Myocyte (in vitro differentiated cells): ENCODE measurements at places on chromosomes 7 and 10.

- DNase-seq: no peak
These were observed 111.6 kb downstream of the VTI1A start for GRCh38 chr10:112558476-112559142.

GRCh38 chr7:92747041-92747835 lies 89.1 kb downstream of the CDK6 start:
- no peak for DNase-seq

DNA sequence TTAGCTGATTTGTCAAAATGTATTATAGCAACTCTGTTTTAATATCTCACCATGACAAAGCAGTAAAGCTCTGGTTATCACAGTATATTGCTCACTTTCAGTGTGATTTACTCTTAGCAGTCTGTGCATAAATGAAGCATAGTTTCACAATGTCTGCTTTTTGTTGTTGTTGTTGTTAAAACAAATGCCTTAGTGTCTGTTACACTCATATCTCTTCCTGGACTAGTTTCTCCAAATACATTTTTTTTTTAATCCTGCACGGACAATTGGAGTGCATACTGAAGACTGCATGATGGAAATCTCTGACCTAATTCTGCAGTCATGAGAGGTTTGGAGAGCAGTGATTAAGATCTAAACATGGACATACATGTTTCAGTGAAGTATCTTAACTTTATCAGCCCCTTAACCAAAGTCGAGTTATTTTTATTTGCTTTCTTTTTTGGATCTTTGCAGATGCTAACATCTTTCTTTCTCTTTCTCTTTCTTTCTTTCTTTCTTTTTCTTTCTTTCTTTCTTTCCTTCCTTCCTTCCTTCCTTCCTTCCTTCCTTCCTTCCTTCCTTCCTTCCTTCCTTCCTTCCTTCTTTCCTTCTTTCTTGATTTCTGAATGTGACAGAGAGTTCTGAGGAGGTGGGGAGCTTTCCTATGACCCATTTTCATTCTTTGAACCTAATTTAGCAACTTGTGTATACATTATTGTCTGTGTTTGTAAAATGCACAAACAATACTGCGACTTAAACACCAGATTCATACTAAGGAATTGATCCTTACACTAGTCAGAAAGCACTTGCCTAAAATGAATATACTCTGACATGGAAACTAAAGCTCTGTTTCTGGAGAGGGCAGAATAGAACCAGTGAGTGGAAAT lies 161.5 kb upstream of the AGR3 start:
- DNase-seq: peak; percentile 52

DNA sequence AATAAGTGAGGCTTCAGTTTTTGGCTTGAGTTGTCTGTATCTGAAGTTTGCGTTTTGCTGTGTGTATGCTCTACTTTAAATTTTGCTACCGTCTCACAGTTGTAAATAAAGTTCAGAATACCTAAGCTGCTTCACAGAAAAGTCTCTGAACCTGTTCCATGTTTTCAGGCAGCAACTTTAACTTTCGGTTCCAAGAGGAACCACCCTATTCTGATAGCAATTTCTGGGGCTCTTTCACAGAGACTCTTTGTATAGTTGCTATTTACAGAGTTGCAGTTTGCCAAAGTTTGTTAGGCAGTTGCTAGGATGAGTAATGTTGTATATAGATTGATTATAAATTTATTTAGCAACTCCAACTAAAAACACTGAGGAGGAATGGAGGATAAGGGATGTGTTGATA lies 5.7 kb downstream of the FAM221A start:
- no peak for DNase-seq

- no peak for DNase-seq
These were observed 234.6 kb upstream of the PITRM1 start for GRCh38 chr10:3407208-3407607.

DNA sequence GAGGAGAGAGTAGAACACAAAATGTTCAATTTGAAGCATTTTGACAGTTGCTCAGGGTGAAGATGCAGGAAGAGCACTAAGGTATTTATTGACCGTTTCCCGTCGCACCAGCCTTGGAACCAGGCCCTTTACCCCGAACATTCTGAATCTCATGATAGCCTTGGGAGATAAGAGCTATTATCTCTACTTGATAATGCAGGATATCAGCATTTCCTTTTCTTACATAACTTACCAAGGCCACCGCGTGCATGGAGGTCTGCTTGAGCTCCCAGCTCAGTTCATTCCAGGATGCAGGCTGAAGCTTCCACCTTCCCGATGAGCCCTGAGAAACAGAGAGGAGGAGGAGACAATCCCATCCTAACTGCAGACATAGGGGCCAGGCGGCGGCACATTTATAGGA lies 324.2 kb upstream of the COBL start:
- no peak for DNase-seq

- no peak for DNase-seq
These were observed 25.9 kb downstream of the LAMB1 start for GRCh38 chr7:107977048-107977447.

DNA sequence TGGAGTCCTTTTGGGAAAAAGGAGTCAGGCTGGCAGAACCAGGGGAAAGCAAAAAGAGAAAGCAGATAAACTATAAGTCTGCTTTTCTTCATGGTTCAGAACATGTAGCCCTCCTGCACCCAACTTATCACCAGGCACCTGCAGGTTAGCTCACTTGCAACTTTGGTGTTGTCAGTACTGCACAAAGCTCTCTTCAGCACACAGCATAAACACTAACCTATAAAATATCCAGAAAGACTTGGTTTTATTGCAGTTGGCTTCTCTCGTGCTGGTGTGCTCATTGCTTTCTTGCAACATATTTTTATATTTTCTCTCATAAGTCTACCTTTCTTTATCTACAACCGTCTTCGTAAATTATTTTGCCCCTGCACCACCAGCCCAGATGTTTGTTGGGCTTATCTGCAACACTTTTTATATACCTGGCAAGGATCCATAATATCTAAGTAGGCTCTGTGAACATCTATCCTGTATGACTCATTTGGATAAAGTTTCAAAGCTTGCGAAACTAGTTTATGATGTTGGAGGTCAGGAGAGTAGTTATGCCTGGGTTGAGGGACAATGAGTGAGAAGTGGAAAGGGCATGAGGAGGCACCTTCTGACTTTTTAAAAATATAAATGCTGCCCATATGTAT lies 164.6 kb downstream of the ANKRD30A start:
- no peak for DNase-seq

DNA sequence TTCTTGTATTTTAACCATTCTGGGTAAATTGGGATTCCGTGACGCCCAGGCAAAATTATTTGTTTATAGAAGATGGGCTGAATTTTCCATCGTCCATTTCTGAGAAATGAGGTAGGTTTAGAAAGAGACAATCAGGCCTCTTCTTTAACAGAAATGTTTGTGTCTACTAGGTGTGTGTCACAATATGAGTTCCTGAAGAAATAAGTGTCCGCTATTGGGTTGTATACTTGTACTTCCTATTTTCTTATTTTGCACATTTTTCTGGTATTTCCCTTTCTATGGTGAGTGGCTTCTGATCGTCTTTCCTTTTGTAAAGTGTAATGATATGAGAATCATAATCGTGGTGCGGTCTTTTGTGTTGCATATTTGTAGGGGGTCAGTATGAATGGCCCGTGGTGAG lies 83.9 kb downstream of the TCF7L2 start:
- DNase-seq: no peak

- DNase-seq: no peak
These were observed 50.2 kb downstream of the LMBR1 start for GRCh38 chr7:156842740-156843140.

DNA sequence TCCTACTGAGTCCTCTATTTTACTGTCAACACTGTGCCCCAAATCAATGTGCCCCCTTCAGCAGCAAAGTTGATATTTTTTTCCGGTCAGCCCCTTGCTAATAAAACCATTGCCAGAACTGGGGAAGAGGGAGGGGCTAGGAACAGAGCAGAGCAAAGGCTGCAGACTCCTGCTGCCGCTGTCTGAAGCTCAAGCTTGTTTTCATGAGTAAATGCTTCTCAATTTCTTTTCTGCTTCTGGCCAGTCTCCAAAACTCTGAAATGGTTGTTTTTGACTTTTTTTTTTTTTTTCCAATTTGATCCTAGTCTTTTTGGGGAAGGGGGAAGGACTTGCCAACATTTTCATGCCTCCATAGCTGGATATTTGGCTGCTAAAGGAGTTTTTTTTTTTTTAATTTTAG lies 26.7 kb upstream of the PROSER2 start:
- DNase-seq: no peak

- no peak for DNase-seq
These were observed 30.8 kb downstream of the ZNF438 start for GRCh38 chr10:31000867-31001266.

GRCh38 chr7:116249969-116250553 lies 39.7 kb downstream of the TES start:
- peak; percentile 43 for DNase-seq

- peak; percentile 70 for DNase-seq
These were observed 20.6 kb downstream of the TMEM178B start for GRCh38 chr7:141094336-141095070.

- peak; percentile 2 for DNase-seq
These were observed 26.5 kb upstream of the CNTNAP2 start for GRCh38 chr7:146090023-146090645.

DNA sequence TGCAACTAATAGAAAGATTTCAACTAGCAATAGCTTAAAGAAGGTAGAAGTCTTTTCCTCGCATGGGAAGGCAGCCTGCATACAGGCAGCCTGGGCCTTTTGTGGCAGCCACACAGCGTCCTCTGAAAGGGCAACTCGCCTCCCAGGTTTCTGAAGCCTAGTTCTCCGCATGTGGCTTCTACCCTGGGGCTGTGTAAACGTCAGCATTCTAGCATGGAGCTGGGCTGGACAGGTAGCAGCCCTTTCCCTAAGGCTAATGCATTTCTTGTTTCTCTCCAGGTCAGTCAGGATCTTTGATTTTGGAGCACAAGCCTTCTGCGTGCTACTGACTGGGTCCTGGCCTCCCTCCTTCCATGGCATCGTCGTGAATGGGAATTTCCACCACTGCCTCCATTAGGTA lies 23.8 kb upstream of the SEC61G start:
- DNase-seq: no peak

- peak; percentile 93 for DNase-seq
These were observed 13.1 kb downstream of the PHKG1 start for GRCh38 chr7:56079450-56080185.

GRCh38 chr10:93006435-93007039 lies 54.1 kb upstream of the CYP26C1 start:
- DNase-seq: peak; percentile 67

DNA sequence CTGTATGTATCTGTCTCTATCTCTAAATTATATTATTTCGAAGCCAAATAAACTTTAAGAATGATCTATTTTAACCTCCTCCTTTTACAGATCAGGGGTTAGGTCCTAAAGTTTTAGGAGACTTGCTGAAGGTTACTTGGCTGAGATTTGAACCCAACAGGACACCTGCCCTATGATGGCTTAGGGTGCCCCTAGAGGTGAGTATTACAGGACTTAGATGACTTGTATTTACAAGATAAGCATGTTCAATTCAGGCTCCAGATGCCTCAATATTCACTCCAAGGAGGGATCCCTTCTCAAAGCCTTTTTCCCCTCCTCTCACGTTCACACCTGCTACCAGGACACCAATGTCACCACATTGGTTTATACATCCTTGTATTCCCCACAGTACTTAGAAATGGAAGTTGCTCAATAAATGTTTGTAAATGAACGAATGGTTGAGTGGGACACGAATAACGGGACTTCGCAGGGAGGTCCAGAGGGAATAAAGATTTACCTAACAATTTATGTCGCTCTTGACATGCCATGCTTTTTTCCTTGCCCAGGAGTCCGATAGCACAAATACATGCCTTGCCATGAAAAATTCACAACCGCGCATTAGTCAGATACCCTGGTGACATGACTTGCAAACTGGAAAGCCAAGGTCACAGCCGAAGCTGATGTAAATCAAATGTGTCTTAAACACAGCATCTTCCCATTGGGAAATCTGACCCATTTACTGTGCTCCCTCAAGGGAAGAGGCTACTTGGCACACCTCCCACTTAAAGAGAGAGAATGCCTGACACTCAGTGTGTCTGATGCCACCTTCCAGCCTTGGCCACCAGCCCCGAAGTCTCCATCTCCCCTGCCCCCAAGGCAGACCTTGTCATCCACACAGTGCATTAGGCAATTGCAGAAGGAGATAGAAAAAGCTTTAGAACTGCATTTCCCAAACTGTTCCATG lies 872.2 kb upstream of the AUTS2 start:
- DNase-seq: no peak

DNA sequence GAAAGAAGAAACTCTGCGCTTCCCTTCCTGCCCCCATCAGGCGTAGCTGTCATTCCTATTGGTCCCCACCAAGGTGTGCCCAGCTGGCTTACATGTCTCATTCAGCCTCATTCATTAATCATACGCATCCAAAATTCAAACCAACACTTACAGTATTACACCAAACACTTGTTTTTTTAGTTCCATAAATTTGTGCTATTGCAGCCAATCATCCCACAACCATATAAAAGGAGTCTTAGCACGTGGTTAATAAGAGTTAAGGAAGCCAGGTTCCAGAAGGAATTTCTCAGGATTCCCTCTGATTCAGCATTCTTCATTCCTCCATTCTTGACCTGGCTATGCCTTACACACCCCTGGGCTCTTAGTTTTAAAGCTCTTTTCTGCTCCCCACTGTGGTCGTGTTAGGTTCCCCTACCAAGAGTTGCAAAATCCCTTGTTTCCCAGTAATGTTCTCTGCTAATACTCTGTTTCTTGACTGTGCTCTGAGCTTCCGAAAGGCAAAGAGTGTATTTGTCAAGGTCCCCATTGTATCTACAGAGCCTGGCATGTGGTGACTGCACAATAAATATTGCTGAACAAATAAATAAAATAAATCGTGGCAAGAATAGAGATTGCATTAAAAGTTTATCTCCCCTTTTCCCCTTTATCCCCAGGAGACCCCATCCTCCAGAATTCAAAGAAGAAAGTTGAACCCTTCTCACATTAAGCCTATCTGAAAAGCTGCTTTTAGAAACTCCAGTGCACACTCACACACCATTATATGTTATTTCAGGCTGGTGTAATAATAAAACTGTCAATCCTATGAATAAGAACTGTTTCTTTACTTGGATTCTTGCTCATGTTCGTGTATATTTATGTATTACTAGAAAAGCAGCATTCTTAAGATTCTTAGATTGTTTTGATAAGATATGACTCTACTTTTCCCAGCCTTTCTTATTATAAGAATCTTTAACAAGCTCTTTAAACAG lies 514.4 kb downstream of the INHBA start:
- peak; percentile 16 for DNase-seq

DNA sequence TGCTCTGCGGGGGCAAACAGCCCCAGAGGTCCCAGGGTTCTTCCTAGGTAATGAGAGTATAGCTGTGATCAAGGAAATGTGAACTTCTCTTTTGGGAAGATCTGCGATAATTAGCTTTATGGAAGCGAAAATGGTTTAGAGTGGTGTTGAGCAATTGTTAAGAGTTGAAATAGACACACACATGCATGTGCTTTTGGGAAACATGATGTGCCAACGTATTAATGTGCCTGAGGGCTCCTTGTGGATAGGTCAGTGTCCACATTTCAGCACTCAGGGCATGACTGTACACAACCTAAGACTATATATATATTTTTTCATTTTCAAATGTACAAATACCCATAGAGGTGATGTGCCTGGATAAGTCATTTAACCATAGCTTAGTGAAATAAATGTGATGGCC lies 67.0 kb downstream of the GSDME start:
- DNase-seq: no peak
